Testis (tissue), 5 donors: ENCODE measurements at places on chromosomes 2 and 18. TPM values are rescaled to one million over a fixed set of nuclear protein-coding genes. Genes with fewer than 3 reads are reported as not detected.

DNA sequence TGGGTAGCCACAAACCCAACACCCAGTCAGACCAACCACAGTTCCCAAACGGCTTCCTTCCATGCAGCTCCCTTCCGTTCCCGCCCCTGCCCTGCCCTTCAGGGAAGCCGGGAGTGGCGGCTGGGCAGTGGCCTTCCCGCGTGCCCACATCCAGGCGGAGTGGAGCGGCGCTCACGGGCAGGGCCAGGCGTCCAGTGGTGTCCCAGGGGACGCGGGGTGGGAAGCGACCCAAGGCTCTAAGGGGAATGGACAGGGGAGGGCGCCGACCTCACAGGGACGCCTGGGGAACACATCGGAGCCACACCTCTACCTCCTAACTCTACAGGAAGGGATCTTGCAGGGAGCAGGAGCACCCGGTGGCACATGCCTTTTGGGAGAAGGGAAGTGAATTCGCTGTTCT, 225.9 kb upstream of the MGAT5 start:
- H3K4me3 ChIP-seq = peak overlapping the region; percentile 25
- H3K4me1 ChIP-seq = peaks cover 27% of the 10 kb centered on the region
- no peaks in the 10 kb centered on the region for H3K27me3 ChIP-seq
- no peaks in the 10 kb centered on the region for H3K36me3 ChIP-seq

GRCh38 chr2:200483729-200484198, 26.1 kb downstream of the KCTD18 start:
- peak; percentile 50 for DNase-seq
- H3K36me3 ChIP-seq = no peaks in the 10 kb centered on the region
- no peaks in the 10 kb centered on the region for H3K27me3 ChIP-seq
- H3K4me1 ChIP-seq = peaks cover 7% of the 10 kb centered on the region

The SGPP2 gene
- 5.9 TPM for polyA plus RNA-seq

DNA sequence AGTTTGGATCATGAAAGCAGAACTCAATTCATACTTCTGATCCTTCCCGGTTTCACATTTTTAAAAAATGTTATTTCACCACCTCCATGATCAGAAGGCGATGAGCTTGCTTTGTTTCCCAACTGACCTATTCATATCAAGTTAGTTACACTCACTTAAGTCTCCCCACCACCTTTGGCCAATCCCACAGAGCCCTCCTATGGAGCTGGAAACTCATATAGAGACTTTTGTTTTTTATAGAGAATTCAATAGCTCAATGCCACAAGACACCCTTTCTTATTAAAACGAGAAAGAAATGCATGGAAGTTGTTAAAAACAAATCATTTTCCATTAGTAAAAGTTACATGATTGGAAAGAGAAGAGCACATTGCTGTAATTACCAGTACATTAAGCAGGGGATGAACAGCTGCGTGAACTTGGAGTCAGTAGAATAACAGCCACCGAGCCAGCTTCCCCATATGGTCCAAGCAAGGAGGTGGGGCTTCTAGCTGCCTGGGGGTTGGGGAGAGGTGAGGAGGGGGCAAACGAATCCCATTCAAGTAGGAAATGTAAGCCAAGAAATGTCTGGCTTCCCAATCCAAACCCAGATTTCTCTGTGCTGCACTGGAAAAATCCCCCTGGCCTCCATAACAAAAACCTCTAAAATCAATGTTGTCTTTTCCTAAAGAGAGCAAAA, 614.5 kb downstream of the IRS1 start:
- H3K36me3 ChIP-seq = no peaks in the 10 kb centered on the region
- DNase-seq = peak; percentile 23
- H3K4me1 ChIP-seq = no peaks in the 10 kb centered on the region
- no peak overlapping the region for H3K4me3 ChIP-seq
- H3K27me3 ChIP-seq = no peaks in the 10 kb centered on the region
- no peak overlapping the region for H3K27ac ChIP-seq

DNA sequence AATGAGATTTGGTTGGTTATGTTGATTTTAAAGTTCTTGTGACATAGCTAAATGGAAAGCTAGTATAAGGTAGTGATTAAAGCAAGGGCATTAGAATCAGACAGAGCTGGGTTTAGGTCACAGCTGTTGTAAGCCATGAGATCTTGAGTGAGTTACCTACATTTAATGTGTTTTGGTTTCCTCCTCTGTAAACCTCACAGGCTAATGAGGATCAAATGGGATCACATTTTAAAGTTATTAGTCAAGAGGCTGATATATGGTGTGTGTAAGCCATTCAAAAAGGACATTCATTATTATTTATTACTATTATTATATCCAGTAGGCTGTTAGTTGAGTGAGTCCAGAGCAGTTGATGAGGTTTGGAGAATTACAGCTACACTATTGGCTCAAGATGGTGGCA, 416.2 kb downstream of the IRS1 start:
- DNase-seq = no peak
- H3K27me3 ChIP-seq = no peaks in the 10 kb centered on the region
- no peaks in the 10 kb centered on the region for H3K4me1 ChIP-seq
- H3K36me3 ChIP-seq = no peaks in the 10 kb centered on the region
- no peak overlapping the region for H3K4me3 ChIP-seq

The CYBRD1 gene
- 60.1 TPM for polyA plus RNA-seq

The POTEJ gene
- 6.0 TPM for polyA plus RNA-seq

DNA sequence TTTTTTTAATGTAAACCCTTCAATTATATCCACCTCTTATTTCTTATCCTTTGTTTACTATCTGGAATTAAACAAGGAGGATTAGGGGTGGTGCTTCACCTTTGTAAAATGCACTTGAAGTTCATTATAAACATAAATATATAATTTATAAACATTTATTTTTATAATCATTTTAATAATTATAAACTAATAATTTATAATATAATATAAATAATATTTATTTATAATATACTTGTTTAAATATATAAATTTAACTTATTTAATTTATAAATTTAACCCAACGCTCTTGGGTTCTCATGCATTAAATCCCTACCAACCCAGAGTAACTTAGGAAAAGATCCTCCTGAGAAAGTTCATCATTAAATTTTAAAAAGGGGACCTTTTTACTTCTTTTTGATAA, 452.5 kb downstream of the PTPRM start:
- no peaks in the 10 kb centered on the region for H3K27me3 ChIP-seq
- DNase-seq = no peak
- no peak overlapping the region for H3K27ac ChIP-seq
- no peaks in the 10 kb centered on the region for H3K4me1 ChIP-seq

DNA sequence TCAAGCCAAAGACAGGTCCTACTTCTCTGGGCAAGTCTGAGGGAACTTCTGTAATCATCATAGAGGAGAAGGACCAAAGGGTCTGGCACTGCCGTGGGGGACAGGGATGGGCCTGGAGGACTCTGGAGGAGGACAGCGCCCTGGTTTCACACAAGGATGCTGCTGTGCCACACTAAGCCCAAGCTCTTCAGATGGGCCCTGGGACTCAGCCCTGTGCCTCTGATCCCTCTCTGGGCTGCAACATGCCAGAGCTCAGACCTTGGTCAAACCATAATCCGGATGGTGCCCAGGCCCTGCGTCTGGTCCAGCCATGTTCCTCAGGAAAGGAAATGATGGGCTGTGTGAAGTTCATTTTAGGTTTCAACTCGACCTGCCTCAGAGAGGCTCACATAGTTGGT, 222.0 kb upstream of the COPS8 start:
- no peak for DNase-seq
- no peaks in the 10 kb centered on the region for H3K4me1 ChIP-seq
- no peak overlapping the region for H3K4me3 ChIP-seq
- H3K36me3 ChIP-seq = no peaks in the 10 kb centered on the region
- H3K27ac ChIP-seq = no peak overlapping the region
- no peaks in the 10 kb centered on the region for H3K27me3 ChIP-seq

The MARCHF7 gene
- 97.8 TPM for polyA plus RNA-seq

- no peak for DNase-seq
- H3K27me3 ChIP-seq = no peaks in the 10 kb centered on the region
- no peak overlapping the region for H3K4me3 ChIP-seq
- no peaks in the 10 kb centered on the region for H3K4me1 ChIP-seq
- H3K36me3 ChIP-seq = no peaks in the 10 kb centered on the region
Measured at GRCh38 chr2:167420211-167420610, 531.9 kb downstream of the XIRP2 start.

DNA sequence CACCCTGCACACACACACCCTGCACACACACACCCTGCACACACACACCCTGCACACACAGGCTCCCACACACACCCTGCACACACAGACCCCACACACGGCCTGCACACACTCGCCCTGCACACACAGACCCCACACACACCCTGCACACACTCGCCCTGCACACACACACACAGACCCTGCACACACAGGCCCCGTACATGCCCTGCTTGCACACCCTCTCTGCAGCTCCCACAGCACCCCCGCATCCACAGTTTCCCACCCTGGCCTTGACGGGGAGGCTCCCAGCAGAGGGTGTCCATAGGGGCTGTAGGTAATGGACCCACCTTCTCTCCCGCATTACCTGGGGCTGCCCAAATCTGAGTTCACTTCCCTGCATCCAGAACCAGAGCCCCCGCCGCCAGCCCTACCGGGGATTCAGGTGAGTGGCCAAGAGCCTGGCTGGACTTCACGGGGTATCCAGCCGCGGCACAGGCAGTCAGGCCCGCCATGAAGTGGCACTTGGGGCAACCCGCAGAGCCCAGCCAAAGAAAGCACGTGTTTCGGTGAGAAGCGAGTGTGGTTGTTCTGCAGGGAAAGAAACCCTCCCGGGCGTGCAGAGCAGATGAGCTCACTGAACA, 88.6 kb upstream of the GPC1 start:
- no peaks in the 10 kb centered on the region for H3K27me3 ChIP-seq
- no peaks in the 10 kb centered on the region for H3K36me3 ChIP-seq
- no peak for DNase-seq
- H3K27ac ChIP-seq = no peak overlapping the region
- H3K4me1 ChIP-seq = no peaks in the 10 kb centered on the region

DNA sequence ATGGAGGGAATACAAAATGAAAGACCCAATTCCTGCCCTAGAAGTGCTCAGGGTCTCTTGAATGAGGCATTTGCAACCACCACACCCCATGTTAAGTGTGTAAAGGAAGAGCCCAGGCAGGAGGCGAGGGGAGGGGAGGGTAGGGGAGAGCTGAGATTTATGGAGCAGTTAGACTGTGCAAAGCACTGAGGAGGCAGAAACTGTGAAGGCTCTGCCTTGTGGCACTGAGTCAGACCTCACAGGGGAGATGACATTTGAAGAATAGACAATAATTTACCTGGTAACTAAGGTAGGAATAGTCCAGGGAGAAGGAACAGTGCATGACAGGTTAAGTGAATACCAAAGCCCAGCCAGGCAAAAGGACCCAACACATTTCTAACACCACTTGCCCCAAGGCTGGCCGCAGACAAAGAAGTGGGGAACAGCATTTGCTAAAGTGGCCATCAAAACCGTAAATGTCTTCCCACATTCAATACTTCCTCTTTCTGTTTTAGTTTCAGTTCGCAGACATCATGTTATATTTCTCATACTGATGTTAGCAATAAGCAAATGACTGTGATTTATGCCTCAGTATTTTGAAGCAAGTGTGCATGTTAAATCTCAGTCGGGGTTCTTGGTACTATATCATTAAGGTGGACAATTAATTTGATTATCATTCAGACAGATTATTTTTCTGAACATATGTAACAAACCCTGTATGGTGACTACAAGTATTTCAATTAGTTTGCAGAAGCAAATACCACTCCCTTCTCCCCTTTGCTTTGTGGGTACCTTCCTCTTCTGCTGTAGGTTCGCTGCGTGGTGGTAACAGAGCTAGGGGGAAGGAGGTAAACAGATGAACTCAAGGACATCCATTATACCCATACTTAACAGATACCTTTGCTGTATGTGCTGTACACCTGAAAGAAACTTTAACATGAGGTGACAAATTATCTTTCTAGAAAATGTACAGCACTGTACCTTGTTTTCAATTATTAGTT, 27.5 kb downstream of the CDH20 start:
- no peaks in the 10 kb centered on the region for H3K27me3 ChIP-seq
- H3K4me1 ChIP-seq = no peaks in the 10 kb centered on the region

GRCh38 chr2:174450021-174450816, 36.6 kb downstream of the GPR155 start:
- no peaks in the 10 kb centered on the region for H3K27me3 ChIP-seq
- H3K27ac ChIP-seq = no peak overlapping the region
- no peaks in the 10 kb centered on the region for H3K36me3 ChIP-seq
- no peak for DNase-seq

GRCh38 chr2:152243761-152244640, 68.4 kb upstream of the STAM2 start:
- H3K27me3 ChIP-seq = no peaks in the 10 kb centered on the region
- H3K36me3 ChIP-seq = no peaks in the 10 kb centered on the region
- H3K27ac ChIP-seq = no peak overlapping the region
- no peak for DNase-seq
- H3K4me3 ChIP-seq = no peak overlapping the region
- no peaks in the 10 kb centered on the region for H3K4me1 ChIP-seq

- H3K27ac ChIP-seq = no peak overlapping the region
- no peaks in the 10 kb centered on the region for H3K36me3 ChIP-seq
- no peak for DNase-seq
- H3K4me3 ChIP-seq = no peak overlapping the region
- H3K27me3 ChIP-seq = no peaks in the 10 kb centered on the region
Measured at GRCh38 chr2:68755071-68755470, 20.5 kb downstream of the ARHGAP25 start.

The FN1 gene
- polyA plus RNA-seq = 245 TPM

GRCh38 chr2:215621381-215621780, 185.5 kb upstream of the FN1 start:
- no peaks in the 10 kb centered on the region for H3K36me3 ChIP-seq
- H3K4me3 ChIP-seq = no peak overlapping the region
- no peak for DNase-seq
- no peaks in the 10 kb centered on the region for H3K27me3 ChIP-seq
- H3K4me1 ChIP-seq = peaks cover 7% of the 10 kb centered on the region

The WDFY1 gene
- polyA plus RNA-seq = 29.5 TPM

DNA sequence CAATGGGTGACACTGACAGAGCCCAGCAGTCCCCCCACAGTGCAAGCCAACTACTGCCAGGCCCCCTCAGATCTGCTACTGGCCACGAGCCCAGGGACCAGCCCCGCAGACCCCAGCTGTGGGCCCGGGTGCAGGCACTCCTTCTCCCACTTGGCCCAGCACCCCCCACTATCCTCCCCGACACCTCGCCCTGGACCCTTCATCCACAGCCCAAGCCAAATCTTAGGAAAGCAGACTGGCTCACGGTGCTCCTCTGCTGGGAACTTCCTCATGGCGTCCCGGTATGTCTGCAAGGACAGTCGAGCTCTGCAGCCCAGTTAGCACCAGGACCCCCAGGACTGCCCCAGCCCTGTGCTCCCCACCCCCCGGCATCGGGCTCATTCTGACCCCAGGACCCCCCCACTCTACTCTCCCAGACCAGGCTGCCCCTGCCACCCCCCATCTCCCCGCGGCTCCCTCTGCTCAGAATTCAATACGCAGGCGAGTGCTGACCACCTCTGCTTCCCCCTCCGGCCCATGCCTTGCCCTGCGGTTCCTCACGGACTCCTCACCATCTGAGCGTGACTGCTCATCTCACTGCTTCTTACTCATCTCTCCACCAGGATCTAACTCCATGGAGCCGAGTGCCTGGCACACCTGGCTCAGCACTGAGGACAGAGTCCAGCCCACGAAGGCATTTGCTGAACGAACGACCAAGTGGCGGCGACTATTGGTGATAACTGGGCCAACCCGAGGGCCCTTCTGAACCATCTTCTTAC, 85.7 kb downstream of the PXDN start:
- no peak overlapping the region for H3K27ac ChIP-seq
- no peaks in the 10 kb centered on the region for H3K36me3 ChIP-seq
- no peak for DNase-seq
- H3K4me1 ChIP-seq = no peaks in the 10 kb centered on the region
- H3K27me3 ChIP-seq = no peaks in the 10 kb centered on the region
- H3K4me3 ChIP-seq = no peak overlapping the region
